Inflammatory macrophage treated with lipopolysaccharide for 1 hour (primary cell): ENCODE measurements at places on chromosomes 6 and 20.

DNA sequence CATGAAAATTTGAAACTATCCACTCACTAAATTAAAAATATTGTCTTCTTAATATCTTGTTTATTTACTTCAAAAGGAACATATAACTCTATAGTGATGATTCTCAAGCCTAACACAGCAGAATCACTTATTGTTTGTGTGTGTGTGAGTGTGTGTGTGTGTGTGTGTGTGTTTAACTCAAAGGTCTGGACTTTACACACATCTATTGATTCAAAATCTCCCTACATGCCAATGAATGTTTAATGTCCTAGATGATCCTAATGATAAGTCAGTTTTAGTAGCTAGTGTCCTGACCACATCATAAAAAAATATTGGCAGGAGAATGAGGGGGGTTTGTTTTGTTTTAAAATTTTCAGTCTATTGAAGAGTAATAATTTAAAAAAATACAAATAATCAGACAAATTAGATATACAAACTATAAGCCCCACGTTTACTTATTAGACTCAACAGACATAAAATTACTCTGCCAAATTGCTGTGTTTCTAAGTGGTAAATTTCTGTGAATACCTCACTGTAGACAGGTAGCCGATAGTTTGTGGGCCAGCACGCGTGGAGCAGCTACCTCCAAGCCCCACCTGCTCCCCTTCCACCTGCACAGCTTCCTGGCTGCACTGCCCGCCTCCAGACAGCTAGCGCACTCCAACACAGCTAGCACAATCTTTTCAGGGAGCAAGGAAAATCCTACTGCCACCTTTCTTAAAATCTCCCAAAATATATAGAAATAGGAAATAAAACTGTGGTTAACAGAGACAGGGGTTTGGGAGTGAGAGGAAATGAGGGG lies 349.6 kb downstream of the PKHD1 start:
- DNase-seq, result no peak

GRCh38 chr6:13288481-13288880 lies 39.9 kb downstream of the TBC1D7 start:
- DNase-seq, result no peak

DNA sequence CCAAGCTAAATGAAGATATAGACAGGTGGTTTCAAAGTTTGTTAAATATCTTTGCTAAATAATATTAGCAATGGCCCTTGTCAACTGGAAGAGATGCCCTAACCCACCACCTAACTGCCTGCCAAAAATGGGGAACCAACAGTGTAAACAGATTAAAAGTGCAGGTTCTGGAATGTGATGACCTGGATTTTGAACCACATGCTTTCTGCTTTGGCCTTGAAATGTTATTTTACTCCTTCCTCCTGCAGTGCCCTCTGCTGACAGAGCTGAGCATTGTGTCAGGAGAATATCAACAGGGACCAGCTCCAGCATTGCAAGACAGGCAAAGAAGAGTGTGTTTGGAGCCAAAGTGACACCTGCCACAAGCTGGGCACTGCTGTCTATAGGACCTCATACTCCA lies 226.6 kb downstream of the MYLK4 start:
- DNase-seq, result no peak

- no peak for DNase-seq
Observed at GRCh38 chr6:33848484-33848883, 44.7 kb upstream of the MLN start.

- no peak for DNase-seq
Observed at GRCh38 chr20:55586610-55587009, 418.7 kb downstream of the CBLN4 start.

DNA sequence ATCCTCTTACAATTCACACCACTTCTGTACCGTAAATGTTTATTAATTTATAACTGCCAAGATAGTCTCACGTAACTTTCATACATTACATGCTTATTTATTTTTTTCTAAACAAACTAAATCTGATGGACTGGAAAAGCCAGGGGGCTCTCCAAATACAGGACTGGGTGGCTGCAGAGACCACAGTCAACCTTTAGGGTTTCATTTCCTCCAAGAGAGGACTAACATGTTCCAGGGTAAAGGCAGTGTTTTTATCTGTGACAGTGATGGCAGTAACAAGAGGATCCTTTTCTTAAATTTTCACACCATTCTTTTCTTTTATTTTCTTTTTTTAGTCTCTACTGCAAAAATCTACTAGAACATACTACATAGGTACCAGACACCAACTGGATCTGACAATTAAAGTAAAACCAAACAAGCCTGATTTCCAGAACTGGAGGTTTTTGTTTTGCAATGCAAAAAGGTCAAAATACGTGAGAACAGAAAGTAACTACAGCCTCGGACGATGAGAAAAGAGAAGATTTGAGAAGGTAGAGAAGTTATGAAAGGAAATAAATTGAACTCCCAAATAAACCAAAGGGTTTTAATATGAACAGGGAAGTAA lies 1.2 kb downstream of the LMBRD1 start:
- DNase-seq, result peak; percentile 28

DNA sequence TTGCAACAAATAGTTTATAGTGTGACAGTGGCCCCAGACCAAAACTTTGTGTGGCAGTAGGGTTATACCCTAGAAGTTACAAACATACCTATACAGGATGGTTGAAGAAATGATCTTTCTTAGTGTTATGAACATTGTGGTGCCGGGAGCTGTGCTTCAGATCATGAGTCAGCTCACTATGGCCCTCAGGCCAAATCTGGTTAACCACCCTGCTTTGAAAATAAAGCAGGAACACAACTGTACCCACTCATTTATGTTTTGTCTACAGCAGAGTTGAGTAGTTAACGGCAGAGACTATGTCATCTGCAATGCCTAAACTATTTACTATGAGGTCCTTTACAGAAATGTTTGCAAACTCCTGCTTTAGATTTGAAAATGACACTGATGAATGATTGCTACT lies 24.3 kb downstream of the AKAP7 start:
- no peak for DNase-seq

DNA sequence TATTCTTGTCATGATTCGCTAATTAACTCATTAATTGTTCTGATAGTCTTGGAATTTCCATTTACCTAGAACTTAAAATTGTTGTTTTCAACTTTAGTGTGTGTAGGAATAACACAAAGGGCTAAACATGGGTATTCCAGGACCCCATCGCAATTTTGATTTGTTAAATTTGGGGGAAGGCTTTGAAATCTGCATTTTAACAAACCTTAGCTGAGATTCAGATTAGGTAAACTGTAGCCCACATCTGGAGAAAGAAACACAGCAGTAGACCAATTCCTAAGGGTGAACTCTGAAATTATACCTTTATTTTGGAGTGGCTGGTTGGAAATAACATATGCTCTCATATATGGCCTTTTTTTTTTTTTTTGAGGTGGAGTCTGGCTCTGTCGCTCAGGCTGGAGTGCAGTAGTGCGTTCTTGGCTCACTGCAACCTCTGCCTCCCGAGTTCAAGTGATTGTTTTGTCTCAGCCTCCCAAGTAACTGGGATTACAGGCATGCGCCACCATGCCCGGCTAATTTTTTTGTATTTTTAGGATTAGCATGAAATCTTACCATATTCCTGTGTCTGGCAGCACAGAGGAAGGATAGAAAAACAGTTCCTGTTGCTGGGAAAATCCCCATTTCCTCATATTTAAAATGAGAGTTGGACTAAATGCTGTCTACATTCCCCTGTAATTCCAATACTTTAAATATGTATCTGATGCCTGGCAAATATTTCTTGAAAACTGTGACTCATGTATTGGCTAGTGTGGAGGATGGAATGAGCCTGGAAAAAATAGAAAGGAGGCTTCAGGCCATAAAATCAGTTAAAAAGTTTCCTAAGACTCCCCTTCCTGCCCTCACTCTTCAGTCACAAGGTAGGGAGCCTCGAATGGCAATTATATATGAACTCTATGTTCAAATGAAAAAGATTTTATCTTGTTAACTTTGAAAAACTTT lies 96.7 kb upstream of the FAM184A start:
- DNase-seq, result no peak

- no peak for DNase-seq
Observed at GRCh38 chr6:100554228-100554627, 89.5 kb upstream of the SIM1 start.

- DNase-seq, result no peak
Observed at GRCh38 chr20:62802026-62802712, 2.5 kb upstream of the OGFR start.

DNA sequence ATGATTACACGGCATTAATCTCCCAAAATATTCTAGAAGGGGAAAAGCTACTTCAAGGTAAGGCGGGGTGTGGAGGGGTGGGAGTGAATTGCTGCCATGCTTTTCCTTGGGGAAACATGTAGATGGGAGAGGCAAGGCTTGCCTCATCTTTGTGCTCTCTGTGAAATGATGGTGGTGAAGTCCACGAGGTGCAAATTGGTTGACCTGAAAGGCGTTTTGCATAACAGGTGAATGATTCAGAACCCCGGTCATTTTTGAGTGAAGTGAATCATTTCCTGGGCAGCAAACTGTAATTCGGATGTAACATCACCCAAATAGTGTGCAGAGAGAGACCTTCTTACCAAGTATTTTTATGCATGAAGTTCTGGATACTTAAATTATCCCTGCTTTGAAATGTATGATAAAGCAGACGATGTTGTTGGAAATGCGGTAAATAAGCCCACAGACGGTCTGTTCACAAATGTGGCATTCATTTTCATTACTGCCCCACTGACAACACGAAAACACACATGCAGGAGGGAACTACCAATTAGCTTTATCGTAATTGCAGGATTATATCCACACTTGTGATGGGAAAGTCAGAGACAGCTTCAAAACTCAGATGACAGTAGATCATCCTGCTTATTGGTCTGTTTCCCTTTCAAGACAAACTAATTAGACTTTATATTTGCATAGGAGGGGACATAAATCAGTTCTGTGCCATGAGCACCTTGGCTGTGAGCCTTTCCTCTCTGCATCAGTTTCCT lies 3.0 kb downstream of the CDH4 start:
- DNase-seq, result no peak

- DNase-seq, result no peak
Observed at GRCh38 chr6:30763618-30764489, 19.5 kb upstream of the IER3 start.

DNA sequence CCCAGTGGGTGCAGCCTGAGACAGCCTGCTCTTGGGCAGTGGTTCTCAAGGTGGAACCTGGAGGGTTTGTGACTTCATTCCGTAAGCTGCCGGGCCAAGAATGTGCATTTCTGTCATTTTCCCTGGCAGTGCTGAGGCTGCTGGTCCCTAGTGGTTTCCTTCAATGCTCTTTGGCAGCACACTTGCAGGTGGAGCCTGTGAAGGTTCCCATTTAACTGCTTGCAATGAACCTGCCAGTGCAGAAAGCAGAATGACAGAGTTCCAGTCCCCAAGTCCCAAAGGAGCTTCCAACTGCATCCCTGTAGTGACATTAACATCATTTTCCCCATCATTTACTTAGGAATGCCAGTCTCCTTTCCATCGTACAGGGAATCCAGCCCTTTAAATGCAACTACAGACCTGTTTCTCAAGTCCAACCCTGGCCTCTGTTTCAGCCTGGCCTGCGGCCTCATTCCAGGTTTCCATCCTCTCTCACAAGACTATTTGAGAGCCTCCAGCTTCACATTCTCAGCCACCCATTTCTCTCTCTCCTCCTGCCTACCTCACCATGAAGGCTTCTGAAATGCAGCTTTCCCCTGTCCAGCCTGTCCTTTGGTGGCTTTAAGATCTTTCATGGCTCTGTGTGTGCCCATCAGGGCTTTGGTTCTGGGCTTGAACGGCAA lies 149.7 kb upstream of the GGTLC1 start:
- DNase-seq, result no peak

DNA sequence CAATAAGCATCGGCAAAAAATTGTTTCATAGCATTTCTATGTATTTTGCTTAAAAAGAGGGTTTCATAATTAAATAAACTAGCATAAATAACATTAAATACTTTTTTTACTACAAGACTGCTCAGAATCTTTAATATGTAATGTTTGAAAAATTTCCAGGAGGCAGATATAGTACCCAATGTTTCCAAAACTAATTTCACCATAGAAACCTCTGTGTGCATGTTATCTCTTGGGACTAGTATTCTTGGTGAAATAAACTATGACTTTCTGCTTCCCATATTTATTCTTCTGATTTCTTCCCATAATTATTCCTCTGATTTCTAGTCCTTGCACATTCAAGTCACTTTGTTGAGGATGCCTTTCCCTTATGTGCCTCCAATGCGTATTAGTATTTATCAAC lies 94.5 kb downstream of the PTPRK start:
- DNase-seq, result no peak

DNA sequence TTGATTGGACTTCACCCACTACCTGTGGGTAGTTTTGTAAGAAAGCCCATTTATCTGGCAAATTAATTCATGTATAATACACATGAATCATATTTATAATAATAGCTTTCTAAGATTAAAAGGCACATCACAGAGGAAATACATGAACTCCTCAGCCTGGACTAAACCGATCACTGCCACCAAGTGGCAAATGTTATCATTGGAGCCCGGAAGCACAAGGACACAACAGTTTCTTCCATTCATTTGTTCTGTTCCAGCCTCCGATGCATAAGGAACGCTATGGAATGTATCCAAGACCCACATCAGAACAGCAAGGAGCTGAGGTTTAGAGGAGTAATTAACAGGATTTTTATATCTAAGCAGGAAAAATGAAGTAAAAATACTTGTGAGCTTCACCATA lies 13.9 kb upstream of the IPCEF1 start:
- DNase-seq, result peak; percentile 51

DNA sequence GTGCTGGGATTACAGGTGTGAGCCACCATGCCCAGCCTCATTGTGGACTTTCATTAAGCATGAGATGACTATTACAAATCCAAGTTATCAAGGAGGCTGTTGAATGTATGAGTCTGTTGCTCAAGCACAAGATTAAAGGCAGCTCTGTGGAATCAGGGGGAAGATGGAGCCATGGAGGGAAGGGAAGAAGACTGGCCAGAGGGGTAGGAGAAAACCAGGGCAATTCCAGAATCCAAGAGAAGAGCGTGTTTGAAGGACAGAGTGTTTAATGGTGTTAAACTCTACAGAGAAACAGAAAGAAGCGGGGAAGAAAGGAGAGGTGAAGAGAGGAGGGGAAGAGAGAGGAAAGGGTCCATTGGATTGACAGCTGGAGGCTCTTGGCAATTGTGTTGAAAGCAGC lies 49.8 kb upstream of the TTPAL start:
- no peak for DNase-seq

- DNase-seq, result no peak
Observed at GRCh38 chr20:8121666-8122065, 10.4 kb upstream of the PLCB1 start.

- no peak for DNase-seq
Observed at GRCh38 chr20:12180107-12180661, 262.5 kb downstream of the BTBD3 start.

DNA sequence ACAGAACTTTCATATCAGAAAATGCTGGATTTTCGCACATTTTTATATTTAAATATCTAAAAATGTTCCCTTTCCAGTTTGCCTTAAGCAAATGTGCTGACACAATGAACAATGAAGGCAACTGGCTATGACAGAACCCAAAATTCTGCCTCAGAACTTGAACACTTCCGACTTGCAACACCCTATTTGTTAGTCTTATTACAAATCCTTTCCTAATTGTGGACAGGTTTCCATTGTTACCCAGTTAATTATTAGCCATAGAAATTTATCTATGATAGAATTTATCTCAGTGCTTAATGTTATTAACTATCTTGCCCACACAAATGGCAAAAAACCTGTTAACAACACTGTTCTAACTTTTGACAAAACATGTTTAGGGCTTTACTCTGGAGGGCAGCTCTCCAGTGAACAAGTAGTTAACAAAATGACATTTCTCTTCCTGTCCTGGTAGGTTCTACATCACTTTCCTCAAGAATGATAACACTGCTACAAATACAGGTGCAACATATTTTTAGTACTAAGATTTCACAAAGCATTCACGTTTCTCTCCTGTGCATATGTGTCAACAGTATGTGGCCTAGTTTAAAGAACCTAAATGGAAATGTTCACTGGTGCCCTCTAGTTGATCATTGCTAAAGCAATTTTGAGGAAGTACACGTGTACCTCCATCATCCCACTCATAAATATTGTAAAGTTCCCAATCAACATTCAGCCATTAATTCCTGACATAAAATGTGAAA lies 58.4 kb downstream of the HIVEP2 start:
- DNase-seq, result peak; percentile 39
